ENCODE measurements at places on chromosomes 2 and 18.
A peak's percentile ranks its signal among the peaks of the same experiment; 100 is the strongest.

GRCh38 chr18:62131301-62131909 lies 55.5 kb downstream of the PIGN start:
- DNase-seq, result peak; percentile 30

DNA sequence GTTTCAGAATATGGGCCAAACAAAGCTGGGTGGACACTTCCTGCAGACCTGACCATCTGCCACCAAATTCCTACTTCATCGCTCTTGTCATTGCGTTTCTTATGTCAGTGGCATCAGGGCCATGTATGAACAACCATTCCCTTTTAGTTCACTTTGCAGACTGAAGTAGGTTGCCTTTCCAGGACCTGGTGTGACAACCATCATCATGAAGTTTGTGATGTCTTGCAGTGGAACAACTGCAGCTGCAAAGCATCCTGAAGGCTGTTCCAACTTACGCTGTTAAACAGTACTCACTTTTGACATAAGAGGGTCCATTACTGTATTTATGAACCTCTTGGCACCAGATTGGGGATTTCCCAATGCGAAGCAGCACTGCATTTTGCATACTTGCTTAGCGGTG lies 511.6 kb downstream of the ARHGAP15 start:
- peak; percentile 31 for DNase-seq

GRCh38 chr2:45625824-45626223 lies 14.8 kb upstream of the SRBD1 start:
- no peak for DNase-seq

GRCh38 chr2:8501061-8501720 lies 180.7 kb upstream of the ID2 start:
- no peak for DNase-seq

DNA sequence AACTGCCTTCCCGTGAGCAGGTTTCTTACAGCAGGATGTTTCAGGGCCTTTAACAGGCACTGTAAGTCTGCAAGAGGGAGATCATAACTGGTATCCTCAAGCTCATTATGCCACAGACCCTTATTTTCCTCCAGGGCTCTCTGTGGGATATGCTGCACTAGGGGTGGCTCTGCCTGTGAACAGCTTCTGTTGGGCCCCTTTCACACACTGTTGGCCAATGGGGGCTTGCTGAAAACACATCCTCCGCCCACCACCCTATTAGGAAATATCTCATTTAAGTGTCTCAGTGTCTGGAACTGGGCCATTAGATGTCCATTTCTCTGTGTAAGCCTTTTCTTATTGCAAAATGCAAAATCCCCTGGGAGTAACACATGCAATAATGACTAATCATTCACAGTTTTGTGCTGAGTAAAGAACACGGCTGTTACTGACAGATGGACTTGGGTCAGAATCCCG lies 414.3 kb upstream of the HS6ST1 start:
- DNase-seq, result no peak

DNA sequence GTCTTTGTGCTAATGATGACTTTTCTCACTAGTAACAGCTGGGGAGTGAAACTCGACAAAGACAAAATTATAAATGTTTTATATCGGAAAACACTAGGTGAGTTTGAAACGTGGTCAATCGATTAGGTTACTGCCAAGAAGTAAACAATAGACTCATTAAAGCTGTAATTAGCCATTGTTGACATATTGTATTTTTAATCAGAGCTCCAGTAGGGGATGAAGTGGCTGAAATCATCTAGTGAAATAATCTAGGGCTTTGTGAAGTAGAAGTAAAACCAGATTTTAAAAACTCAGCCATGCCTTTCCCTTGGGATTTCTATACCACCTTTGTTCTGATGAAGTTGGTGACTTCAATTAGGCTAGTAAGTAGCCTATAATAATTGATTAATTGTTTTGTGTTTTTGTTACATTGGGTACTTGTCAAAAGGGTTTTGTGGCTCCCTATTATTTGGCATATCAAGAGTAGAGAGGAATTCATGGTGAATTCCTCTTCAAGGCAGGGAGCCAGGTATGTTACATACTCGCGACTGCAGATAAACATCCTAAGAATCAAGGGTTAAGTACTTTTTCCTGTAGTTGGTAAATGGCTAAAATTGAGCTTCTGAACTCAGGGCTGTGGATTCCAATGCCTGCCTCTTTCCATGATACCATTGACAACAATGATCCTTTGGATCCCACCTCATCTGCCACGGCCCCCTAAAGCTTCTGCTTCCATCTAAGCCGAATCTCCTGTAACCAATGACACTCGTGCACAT lies 31.6 kb downstream of the RAB27B start:
- no peak for DNase-seq

DNA sequence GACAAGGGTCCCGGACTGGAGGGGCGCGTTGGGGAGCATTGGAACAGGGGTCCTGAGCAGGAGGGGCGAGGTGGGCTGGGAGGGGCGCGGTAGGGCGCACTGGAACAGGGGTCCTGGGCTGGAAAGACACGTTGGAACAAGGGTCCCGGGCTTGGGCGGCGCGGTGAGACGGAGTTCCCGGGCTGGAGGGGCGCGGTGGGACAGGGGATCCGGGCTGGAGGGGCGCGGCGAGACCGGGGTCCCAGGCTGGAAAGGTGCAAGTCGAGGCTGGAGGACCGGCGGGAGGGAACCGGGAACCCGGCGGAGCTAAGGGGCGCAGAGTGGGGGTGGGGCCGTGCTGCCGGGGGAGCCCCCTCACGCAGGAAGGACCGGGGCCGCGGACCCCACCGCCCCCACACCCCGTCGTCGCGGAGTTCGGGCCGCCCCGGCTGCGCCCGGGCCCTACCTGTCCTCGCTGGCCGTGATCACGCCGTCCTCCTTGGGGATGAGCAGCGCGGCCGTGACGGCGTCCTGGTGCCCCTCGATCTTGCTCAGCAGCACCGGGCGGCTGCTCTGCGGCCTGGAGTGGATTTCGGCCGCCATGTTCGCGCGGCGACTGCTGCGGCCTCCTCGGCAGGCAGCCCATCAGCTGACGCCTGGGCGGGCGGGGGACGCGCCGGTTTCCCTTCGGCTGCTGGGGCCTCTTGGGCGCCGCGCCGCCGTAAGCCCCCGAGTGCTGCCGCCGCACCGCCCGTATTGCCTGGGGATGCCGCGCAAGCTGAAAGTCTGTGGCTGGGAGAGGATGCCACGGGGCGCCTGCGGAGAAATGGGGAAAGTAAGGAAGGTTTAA lies at the start of gene WDFY1:
Gene WDFY1, minus strand, starts transcription at position 633 of the 829 bp plus-strand sequence. Its CDS starts 51 bp downstream, at position 582.
- DNase-seq, result peak; percentile 72

DNA sequence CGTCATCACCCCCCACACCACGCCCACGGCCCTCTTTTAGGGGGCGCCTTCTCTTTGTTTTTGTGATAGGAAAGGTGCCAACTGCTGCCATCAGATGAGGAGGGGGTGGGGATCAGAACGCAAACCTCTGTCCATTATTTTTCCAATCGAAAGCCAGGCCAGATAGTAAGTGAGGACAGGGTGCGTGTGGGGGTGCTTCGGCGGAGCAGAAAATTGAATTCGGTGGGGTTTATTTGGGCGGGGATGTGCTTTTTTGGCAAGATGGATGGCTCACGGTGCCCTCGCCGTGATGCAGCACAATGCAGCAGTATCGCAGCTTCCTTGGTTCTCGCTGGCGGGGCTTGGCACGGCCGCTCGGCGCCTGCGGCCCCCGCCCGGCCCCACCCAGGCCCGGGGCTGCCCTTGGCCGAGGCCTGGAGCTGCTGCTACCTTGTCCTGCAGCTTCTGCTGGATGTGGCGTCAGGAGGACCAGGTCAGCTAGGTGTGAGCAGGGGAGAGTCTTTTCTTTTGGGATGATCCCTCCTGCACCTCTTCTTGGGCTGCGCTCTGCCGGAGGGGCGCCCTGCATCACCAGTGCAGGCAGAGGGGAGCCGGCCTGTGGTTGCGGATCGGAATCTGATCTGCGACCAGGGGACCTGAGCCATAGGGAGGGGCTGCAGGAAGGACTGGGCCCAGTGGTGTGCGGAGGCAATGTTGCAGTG lies 1.3 kb downstream of the SPTBN1 start:
- DNase-seq, result peak; percentile 87

GRCh38 chr2:1742301-1742680 lies 2.0 kb downstream of the PXDN start:
- DNase-seq, result no peak

DNA sequence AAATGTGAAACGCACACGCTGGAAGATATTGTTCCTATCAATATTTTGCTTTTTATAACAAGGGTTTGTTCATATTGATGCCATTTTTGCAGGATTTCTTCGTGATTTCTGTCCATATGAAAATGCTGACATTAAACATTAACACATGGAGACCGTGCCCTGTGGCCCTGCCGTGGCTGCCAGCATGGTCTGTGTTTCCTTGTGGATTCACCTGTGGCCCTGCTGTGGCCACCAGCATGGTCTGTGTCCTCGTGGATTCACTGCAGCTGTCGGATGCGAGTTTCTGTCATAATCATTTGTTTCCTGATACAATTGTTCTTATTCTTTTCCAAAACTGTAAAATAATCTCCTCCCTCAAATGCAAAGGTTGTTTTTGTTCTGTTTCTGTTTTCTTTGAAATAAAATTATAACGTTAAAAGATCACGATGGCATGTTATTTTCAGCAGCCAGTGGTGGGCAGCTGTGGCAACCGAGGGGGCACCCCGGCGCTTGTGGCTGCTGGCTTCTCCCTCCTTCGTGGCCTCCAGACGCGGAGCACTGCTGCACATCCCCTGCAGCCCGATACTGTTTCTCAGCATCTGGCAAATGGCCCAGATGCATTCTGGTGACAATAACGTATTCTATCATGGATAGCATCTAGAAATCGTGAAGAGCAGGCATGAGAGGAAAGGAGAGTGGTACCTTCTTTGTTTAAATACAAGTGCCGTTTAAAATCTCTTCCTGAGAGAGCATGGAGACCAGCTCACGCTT lies 143.5 kb downstream of the PTGR3 start:
- no peak for DNase-seq

GRCh38 chr18:63016270-63016669 lies 300.9 kb downstream of the PHLPP1 start:
- no peak for DNase-seq

GRCh38 chr2:239752951-239753350 lies 272.2 kb downstream of the NDUFA10 start:
- DNase-seq, result no peak

DNA sequence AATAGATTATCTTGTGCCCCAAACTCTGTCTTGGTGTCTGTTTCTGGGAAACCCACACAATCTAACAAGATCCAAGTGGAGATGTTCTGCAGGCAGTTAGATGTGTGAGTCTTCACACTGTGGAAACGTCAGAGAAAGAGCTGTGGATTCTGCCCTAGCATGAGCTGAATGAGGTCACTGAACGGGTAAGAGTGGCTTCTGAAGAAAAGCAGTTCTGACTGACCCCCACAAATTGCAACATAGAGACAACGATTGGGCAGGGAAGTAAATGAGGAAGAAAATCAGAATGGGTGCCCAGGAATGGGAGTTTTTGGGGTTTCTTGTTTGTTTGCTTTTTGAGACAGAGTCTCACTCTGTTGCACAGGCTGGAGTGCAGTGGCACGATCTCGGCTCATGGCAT lies 12.9 kb upstream of the RPL37A start:
- no peak for DNase-seq

DNA sequence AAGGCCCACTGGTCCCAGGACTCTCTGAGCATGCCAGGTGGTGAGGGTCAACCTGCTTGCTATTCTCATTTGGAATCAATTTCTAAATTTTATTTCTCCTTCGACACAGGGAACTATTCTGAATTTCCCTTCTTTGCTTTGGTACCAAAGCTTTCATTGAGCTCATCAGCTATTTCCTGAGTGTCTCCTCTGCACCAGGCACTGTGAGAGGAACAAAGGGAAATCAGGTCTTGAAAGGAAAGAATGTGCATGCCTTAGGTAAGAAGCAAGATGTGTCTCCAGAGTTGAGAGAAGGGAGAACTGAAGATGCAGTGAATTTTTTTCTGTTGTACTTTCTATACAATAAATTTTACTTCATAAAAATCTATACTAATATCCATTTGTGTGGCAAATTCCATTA lies 17.9 kb downstream of the SPATS2L start:
- no peak for DNase-seq

GRCh38 chr2:134927195-134927594 lies 8.6 kb downstream of the CCNT2 start:
- DNase-seq, result no peak

DNA sequence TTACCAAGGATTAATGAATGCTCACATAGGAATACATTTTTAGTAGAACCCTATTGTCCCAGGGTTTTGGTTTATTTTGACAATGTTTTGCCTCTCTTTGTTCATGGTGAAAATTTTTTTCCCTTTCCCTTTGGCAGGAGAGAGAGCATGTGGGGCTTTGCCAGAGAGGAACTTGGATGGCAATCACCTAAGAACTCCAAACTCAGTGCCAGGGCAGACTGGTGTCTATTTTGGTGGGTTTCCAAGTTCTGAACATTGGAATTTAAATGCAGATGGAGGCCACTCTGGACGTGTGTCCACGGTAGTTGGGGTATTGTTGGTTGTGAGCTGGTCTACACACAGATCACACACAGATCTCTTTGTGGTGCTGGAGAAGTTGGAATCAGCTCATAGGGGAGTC lies 2091.1 kb upstream of the PIK3C3 start:
- no peak for DNase-seq

GRCh38 chr2:23250371-23250770 lies 134.6 kb upstream of the KLHL29 start:
- DNase-seq, result no peak

DNA sequence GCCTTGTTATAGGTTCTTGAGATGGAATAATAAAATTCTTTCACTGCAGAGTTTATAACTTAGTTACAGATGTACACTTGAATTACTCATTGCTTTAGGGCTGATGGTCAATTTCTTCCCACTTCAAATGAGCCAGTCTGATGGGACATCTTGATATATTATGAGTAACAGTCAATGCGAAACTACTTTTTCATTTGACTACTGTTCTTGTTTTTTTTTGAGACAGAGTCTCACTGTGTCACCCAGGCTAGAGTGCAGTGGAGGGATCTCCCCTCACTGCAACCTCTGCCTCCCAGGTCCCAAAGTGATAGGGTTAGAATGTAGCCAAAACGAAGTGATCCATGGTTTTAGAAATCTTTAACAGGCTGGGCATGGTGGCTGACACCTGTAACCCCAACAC lies 57.1 kb downstream of the ST3GAL5 start:
- no peak for DNase-seq

GRCh38 chr2:207484444-207485391 lies 45.0 kb upstream of the CREB1 start:
- DNase-seq, result no peak

DNA sequence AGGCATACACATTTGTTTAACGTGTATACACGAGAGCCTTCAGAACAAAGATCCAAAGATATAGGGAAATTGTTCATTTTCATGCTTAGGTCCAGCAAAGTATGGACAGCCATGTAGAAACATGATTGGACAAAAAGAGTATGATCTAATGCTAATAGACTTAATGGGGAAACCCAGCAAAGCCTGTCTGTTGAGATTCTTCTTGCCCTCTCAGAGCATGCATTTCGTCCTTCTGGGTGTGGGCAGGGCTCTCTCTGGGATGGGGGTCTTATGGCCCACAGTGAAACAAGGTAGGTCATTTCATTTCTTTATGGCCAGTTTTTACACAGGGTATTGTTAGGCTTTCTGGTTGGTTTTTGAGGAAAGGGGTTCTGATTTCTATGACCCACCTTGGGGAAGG lies 124.4 kb downstream of the COMMD1 start:
- no peak for DNase-seq

GRCh38 chr2:186515376-186515775 lies 29.3 kb downstream of the ZC3H15 start:
- DNase-seq, result no peak

- no peak for DNase-seq
Measured at GRCh38 chr2:98903767-98904485, 32.1 kb downstream of the CRACDL start.

GRCh38 chr2:216737676-216738075 lies 42.3 kb upstream of the IGFBP5 start:
- DNase-seq, result no peak

GRCh38 chr2:173590276-173590861 lies 235.7 kb downstream of the CDCA7 start:
- DNase-seq, result peak; percentile 88

- DNase-seq, result no peak
Measured at GRCh38 chr2:174343623-174344455, 9.1 kb downstream of the SP9 start.
